Foreskin keratinocyte (primary cell): ENCODE measurements at places on chromosomes 12 and 14. TPM values are rescaled to one million over a fixed set of nuclear protein-coding genes. Genes with fewer than 3 reads are reported as not detected.
A peak's percentile ranks its signal among the peaks of the same experiment; 100 is the strongest.

DNA sequence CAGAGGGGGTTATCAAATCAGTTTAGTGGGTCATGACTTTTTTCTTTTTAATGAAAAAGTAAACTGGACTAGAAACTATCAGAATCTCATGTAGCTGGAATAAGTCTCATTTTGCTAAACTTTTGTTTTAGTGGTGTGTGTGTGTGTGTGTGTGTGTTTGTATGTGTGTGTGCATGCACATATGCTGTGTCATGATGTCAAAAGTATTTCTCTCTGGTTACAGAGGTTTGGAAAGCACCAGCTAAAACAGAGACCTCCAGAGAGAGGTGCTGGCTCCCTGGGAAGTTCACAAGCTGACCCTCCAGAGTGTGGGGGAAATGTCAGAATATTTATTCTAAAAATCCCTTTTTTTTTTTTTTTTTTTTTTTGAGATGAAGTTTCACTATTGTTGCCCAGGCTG lies 114.7 kb downstream of the LGMN start:
- no peak for DNase-seq

DNA sequence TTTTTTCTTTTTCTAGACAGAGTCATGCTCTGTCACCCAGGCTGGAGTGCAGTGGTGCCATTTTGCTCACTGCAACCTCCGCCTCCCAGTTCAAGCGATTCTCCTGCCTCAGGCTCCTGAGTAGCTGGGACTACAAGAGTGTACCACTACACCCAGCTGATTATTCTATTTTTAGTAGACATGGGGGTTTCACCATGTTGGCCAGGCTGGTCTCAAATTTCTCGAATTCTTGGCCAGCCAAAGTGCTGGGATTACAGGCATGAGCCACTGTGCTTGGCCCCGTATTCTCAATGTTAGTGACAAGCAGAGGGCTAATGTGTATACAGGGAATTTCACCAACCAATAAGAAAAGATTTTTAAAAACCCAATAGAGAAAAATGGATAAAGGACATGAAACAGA lies 8.4 kb downstream of the PLBD2 start:
- no peak for DNase-seq

- no peak for DNase-seq
These were observed 174.5 kb downstream of the TTC7B start for GRCh38 chr14:90641615-90642243.

- DNase-seq, result no peak
These were observed 106.0 kb downstream of the KIF26A start for GRCh38 chr14:104244221-104245011.

DNA sequence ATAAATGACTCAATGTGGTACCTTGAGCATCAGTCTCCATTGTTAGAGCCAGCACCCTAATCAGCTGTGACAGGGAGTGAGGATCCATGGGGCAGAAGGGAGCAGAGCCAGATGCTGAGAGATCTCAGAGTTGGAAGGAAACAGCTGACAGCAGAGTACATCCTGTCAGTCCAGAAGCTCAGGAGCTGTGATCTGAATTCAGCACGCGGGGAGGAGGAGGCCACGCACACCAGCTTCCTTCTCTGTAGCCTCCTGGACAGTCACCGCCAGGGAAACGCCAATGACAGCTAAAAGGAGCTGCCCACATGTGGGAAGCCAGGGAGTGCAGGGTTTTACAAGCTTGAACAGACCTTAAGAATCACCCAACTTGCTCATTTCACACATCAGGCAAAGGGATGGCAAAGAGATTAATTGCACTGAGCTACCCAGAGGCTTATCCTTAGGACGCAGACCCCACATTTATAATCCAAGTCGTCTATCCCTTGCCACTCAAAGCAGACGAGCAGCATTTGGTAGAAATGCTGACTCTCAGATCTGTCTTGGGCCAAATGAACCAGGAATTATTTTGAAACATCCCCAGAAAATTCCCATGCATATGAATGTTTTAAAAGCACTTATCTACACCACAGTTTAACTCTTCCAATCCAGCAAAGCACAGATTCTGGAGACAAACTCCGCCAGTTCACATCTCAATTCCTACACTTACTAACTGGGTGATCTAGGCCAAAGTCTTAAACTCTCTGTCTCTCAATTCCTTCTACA lies 322.6 kb upstream of the TMTC1 start:
- DNase-seq, result no peak

DNA sequence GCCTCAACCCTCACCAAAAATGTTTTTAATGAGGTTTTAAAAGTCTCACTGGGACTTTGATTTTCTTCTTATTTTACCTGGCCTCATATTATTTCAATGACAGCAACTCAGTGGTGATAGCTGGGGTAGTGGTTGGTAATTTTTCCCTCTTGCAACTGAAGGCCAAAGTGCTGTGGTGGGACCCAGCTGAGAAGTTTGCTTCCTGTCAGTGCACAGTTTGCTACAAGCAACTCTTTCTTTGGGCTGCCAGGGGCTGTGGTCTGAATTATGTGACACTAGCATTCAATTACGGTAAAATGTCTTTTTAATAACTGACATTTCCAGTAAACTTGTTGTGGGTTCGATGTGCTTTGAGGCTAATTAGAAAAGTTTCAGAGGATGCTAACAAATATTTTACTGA lies 65.3 kb downstream of the IFNG start:
- DNase-seq, result no peak

DNA sequence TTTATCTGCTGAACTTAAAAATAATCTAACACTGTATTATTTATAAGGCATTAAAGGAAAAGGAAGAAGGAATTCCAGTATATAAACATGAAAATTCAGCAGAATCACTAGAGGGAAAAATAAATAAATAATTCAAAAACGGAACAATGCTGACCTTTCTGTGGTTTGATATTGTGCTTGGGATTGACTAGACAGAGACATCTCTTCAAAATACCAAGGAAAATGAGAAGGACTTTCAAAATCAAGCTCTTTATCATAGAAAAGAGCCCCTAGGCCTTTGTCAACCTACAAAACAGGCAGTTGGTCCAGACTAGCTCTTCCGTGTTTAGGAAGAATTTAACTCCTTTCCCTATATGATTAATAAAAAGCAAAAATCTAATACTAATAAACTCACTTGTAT lies 6.3 kb upstream of the FLRT2 start:
- DNase-seq, result no peak

GRCh38 chr12:53058674-53059433 lies 9.0 kb downstream of the TNS2 start:
- DNase-seq, result no peak

The RHEBL1 gene
- 4.8 and 5.9 TPM in 2 replicates for total RNA-seq

DNA sequence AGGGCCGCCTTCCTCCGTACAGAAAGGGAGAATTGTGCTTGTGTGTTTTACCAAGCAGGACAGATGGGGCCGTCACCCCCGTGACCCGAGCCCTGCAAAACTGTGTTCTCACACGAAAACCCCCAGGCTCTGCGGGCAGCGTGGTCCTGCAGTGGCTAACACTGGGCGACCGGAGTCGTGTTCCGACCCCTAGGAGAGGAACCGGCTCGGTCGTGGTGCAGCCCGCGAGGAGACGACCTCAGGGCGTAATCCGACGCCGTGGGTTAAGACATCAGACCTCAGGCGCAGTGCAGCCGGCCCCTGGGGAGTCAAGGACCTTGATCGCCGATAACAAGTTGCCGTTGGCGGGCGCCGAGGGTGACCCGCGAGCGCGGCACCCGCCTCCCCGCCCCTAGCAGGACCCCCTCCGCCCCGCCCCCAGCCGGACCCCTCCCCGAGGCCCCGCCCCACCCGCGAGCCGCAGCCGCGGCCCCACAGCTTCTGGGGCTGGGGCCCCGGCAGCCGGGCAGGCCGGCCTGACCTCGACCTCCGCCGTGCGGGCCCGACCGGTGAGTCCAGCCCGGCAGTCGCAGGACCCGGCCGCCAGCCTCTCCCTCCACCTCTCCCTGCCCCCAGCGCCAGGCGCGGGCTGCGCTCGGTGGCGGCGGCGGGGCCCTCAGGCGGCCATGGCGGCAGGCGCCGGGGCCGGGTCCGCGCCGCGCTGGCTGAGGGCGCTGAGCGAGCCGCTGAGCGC lies at the start of gene CHPT1:
TSS of gene CHPT1 (plus strand) at position 444 of the 733 bp plus-strand sequence. CDS start at position 666, 222 bp downstream.
- no peak for DNase-seq

The TAS2R8 gene
- total RNA-seq, result not detected in 2 replicates

GRCh38 chr14:95330591-95331370 lies 11.1 kb upstream of the CLMN start:
- peak; percentile 54 for DNase-seq
